HFF-Myc (cell line): ENCODE measurements at places on chromosomes 11 and 22.
A peak's percentile ranks its signal among the peaks of the same experiment; 100 is the strongest.

DNA sequence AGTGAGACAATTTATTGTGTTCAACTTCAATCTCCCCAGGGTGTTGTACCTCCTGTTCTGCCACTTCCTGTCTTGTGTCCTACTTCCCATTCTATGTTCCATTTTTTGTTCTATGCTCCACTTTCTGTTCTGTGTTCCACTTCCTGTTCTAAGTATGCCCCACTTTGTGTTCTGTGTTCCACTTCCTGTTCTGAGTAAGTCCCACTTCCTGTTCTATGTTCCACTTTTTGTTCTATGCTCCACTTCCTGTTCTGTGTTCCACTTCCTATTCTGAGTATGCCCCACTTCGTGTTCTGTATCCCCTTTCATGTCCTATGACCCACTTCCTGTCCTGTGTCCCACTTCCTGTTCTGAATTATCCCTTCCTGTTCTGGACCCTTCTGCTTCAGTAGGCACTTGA lies 732.7 kb downstream of the TBC1D22A start:
- no peak for DNase-seq

DNA sequence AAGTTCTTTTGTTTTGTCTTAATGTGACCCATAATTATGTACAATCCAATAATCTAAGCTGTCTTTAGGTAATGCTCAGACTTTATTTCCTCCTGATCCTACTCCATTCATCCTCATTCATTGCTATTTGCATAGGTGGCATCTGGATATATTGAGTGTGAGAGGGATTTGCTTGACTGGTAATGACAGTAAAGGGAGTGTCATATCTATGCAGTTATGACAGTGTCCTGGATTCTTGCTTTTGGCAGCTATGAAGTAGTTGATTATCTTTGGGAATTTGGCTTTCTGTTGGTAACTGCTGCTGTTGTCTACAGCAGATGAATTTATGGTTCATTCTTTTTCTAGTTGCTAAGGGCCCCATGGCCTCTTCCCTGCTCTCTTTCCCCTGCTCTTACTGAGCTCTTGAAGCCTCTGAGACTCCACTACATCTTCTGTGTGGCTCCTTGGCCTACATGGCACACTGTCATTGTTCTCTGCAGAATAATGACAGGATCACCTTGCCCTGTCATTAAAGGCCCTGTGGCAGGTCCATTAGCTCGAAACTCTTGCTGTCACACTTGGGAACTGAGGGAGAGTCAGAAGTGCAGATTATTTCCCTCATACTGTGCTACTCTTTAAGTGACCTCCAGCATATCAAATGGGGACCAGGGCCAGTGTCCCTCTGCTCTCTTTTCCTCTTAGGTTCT lies 20.1 kb upstream of the ACAT1 start:
- DNase-seq = no peak

DNA sequence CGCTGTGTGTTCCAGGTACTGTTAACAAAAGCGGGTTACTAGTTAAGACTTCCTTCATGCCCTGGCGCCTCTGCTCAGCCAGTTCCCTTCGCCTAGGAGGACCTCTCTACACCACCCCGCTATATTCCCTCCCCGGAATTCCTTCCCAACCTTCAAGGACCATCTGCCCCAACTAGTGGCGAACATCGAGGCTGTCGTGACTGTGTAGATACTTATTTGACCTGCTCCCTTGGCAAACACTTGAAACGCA lies 450 bp upstream of the BCL2L13 start:
- DNase-seq = peak; percentile 51

- no peak for DNase-seq
Observed at GRCh38 chr11:88438721-88439120, 101.2 kb upstream of the CTSC start.

GRCh38 chr22:49242480-49242879 lies 585.2 kb downstream of the BRD1 start:
- DNase-seq = no peak

DNA sequence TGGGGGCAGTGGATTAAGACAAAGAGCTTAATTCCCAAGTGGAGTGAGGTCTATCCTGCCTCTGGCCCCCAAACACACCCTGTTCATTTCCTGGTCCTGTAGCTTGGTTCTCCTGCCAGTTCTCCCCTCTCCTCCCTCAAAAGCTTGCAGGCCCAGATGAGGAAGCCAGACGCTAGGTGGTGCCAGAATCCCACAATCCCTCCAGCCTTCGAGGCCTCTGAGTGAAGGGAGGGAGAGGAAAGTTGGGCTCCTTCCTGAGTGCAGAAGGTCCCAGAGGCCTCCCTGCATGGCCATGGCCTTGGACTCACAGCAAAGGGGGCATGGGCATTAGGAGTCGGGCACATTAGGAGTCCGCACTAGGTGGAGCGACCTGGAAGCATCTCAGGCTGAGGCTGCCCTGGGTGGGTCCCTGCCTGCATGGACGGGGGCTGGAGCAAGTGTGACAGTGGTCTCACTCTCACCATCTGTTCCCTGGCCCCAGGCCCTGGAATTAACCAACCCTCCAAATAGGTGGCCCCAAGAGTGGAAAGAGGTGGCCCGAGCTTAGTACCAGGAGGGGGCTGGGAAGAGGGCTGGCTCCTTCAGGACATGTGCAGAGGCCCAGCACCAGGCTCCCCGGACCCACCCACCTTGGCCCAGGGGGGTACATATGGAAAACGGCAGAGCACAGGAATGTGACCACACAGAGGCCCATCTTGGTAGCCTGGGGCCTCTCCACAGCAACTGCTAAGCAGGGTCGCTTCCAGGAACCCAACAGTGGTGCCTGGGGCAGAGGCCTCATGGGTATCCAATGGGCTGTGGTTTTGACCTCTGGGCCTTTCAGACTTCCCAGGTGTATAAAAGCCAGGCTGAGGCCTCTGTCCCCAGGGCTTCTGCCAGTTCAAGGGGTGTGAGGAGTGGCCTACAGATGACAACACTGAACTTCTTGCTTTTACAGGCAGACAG lies 5.2 kb downstream of the FXYD2 start:
- DNase-seq = peak; percentile 52

DNA sequence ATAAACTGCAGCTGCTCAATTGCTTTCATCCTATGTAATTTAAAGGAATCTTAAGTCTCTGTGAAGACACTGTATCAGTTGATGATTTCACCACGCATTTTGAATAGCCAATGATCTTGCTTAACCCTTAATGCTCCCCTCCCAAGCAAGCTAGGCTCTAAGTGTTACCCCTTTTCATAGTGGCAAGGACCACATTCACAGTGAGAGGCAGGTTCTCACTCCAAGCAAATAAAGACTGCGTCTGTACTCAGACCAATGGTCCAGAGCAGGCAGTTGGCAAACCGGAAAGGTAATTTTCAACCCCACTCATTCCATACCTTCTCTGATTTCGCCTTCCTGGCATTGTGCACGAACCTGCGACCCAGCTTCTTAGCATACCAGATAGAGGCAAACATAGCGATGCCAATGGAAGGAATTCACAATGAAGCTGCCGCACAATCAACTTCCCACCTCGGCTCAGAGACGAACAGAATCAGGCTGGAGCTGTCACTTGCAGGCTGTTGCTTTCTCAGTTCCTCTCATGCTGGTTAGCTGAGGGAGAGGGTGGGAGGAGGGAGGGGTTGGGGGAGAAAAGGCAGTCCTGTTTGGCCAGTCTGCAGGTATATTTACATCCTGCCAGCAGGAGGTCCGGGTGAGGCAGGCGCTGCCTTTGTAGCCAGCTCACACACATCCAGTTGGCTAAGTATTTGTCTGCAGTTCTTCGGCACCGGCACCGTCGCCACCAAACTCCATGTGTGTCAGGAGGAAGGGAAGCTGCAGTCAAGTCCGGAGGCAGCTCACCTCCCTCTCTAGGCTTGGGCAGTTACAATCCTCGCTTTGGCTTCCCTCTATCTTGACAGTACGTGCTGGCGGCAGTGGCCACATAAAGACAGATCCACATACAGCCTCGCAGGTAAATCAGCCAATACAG lies 1151.2 kb upstream of the CCDC90B start:
- DNase-seq = no peak

- DNase-seq = no peak
Observed at GRCh38 chr11:98564881-98565280, 455.9 kb upstream of the CNTN5 start.

- no peak for DNase-seq
Observed at GRCh38 chr22:24812950-24813775, 7.2 kb downstream of the SGSM1 start.

DNA sequence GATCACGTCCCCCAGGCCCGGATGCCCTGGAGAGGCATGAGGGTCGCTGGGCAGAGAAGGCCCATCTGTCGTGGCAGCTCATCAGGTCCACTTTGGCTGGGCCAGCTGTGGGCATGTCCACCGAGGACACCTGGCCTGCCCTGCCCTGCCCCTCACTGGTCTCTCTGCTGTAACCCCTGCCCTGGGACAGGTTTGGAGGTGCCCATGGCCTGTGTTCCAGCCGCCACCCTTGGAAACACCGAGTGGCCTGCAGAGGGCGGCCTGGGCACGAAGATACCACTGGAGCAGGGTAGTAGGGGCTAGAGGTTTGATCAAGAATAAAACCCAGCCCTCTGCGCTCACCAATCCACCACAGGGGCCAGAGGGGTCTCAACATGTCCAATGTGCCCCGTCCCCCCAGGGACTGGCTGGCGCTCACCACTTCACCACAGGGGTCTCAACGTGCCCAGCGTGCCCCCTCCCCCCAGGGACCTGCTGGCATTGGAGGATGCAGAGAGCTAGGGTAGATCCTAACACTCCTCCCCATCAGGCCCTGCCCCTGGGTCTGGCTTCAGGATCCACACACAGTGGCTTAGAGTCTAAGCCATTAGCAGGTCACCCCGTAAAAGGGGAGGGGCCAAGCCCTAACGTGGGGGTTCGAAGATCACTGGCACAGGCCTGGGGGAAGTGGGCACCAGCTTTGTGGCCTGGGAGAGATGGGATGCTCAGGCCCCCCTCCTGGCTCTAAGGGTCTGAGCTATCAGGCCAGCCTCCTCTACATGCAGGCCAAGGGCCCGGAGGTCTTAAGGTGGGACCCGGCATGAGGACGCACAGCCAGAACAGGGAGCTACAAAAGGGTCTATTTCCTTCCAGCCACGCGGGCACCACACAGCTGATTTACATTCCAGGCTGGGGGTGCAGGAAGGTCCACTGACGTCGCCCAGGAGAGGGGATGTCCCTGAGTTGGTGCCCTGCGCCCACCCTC lies 1.3 kb upstream of the HDAC10 start:
- DNase-seq = no peak

DNA sequence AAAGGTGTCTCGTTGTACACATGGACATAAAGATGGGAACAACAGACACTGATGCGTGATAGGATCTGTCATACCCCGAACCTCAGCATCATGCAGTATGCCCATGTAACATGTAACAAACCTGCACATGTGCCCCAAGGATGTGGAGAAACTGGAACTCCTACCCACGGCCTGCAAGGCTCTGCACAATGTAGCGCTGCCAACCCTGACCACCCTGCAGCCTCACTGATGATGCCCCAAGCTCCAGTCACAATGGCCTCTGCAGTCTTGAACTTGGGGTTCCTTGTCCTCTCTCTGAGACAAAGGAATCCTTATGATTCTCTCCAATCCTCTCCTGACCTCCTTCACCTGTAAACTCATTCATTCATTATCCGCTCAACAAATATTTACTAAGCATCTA lies 14.2 kb downstream of the LMO1 start:
- DNase-seq = no peak

GRCh38 chr22:22753526-22754267 lies 109.3 kb downstream of the GGTLC2 start:
- no peak for DNase-seq

- DNase-seq = no peak
Observed at GRCh38 chr11:116071241-116071640, 567.0 kb upstream of the CADM1 start.

GRCh38 chr22:42951093-42951710 lies 63.7 kb downstream of the PACSIN2 start:
- DNase-seq = no peak

DNA sequence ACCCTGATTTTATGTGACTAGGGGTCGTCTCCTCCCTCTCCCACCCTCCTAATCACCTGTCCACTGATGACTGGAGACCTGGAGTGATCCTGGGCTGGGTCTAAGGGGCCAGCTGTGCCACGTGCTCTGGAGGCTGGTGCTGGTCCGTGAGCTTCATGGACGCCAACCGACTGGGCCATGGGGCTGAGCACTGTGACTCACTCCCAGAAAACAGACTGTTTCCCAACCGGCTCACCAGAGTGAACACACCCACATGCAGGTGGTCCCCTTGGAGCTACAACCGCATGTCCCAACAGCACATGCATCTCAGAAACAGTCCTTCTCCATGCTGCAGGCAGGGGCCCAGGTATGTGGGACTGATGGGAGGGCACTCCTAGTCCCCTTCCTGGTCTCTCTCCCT lies 14.0 kb upstream of the LMO1 start:
- no peak for DNase-seq

DNA sequence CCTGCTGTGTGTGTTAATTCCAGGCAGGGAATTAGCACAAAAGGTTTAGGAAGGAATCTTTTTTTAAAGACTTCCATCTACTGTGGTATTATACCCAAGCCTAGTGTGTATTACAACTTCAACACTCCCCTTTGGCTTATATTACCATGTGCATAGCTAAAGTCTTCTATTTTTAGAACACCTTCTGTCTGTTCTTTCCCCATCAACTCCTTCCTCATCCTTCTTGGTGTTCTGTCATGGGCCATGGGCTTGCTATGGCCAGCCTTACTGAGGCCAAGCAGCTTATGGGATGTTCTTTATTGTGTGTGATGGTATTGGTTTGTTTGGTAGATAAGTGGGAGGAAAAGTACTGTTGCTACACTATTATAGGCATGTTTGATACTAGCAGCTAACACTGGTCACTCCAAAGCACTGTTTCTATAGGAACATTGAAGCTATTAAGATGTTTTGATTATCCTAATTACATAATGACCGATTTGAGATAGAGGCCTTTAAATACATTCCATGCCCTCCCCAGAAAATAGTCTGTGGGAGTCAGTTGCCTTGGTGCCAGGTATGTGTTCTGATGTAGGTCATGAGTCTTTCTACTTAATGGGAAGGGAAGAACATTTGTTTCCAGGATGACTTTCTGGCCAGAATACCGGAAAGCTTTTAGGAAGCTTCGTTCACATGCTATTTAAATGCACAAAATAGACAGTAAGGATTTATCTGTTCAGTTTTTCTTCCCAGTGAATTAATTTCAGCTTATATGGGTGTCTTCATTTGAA lies 16.5 kb downstream of the MCAM start:
- DNase-seq = no peak

- DNase-seq = peak; percentile 52
Observed at GRCh38 chr11:67277231-67277961, 11.1 kb downstream of the GRK2 start.

- DNase-seq = no peak
Observed at GRCh38 chr22:41274856-41275255, 11.1 kb downstream of the RANGAP1 start.

GRCh38 chr11:78742430-78742829 lies 167.8 kb upstream of the NARS2 start:
- DNase-seq = no peak

DNA sequence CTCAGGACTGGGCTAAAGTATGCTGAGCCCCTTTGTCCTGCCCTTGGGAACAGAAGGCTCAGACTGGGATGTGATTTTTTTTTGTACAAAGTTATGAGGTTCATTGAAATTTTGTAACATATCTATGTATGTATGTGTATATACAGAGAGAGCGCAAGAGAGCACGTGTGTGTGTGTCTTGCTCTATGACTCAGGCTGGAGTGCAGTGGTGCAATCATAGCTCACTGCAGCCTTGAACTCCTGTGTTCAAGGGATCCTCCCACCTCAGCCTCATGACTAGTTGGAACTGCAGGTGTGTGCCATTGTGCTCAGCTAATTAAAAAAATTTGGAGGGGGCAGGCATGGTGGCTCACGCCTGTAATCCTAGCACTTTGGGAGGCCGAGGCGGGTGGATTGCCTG lies 5.7 kb downstream of the TMEM25 start:
- no peak for DNase-seq
